ENCODE measurements at places on chromosomes 5 and 9. TPM values are rescaled to one million over a fixed set of nuclear protein-coding genes. Genes with fewer than 3 reads are reported as not detected.

GRCh38 chr9:133251773-133252172 lies 23.2 kb downstream of the ABO start:
- no peak for DNase-seq

GRCh38 chr5:174903172-174903732 lies 178.9 kb downstream of the MSX2 start:
- DNase-seq, result peak; percentile 8

DNA sequence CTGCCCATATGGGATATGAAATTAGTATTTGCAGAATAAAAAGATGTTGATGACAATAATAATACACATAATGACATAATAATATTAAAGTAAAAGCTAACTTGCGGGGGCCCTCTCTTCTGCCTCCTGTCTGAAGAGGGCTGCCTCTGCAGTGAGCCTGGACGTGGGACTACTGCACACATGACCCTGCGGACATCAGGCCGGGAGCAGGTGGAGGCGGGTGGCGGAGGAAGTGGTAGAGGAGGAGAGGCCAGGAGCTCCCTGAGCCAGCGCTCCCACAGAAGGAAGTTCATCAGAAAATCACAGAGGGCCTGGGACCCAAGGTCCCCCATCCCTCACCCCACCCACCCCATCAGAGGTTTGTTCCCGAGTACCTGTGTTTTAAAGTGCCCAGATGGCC lies 60.5 kb downstream of the ROPN1L start:
- DNase-seq, result no peak

DNA sequence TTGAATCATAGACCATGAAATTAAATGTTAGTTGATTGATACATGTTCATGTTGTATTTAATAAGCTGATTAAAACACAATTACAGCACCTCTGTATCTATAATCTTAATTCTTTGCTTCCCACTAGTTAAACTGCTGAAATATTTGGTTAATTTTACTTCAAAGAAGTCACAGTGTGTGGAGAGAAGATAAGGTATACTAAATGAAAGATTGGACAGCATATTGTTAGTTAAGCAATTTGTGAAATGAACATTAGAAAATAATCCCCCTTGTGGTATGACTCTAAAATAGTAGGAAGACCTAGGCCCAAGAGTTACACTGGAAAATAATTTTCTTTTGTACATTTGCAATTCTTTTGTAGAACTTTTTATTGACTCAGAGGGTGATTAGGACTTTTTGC lies 30.3 kb downstream of the MAN2A1 start:
- DNase-seq, result no peak

GRCh38 chr5:63674881-63675280 lies 287.4 kb downstream of the HTR1A start:
- no peak for DNase-seq

GRCh38 chr5:132050661-132051552 lies 9.5 kb upstream of the IL3 start:
- DNase-seq, result no peak

Gene C5orf52
- total RNA-seq, result not detected

DNA sequence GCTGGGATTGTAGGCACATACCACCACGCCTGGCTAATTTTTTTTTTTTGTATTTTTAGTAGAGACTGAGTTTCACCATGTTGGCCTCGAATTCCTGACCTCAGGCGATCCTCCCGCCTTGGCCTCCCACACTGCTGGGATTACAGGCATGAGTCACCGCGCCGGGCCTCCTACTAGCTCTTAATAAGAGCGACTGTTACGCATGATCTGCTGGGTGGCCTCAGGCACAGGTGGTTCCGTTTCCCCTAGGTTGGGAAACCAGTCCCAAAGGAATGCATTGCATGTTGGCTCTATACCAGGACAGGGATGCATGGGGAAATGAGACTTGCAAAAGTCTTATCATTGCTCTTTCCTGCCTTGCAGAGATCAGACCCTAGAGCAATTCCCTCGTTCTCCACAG lies 184.7 kb upstream of the PPP1R26 start:
- no peak for DNase-seq

DNA sequence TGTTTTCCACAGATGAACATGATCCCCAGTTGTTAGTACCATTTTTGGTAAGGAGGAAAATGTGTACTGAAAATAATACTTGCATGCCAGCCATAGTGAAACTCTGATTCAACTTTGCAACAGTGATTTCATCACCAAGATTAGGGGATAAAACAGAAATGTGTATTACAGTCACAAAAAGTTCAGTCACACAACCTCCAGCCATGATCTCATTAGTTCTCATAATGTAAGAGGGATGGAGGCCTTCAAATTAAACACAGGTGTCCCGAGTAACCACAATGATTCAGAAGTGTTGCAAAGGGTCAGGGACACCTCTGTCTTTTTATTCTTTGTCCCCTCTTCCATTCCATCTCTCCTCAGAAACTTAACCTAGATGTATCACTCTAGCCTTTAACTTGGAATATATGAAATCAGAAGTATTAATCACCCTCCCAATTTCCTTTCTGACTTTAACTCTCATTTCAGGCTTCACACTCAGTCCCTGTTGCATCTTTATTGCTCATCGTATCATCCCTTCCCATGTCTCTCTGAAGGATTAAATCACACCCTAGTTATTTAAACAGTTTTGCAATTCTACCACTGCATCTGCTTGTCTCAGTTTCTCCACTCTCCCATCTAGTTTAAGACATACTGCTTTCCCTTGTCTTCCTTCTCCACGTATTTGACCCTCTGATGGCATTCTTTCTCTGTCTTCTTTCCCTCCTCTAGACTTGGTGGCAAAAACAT lies 291.2 kb downstream of the ADAMTS6 start:
- DNase-seq, result peak; percentile 5
